Breast epithelium (tissue), 4 donors: ENCODE measurements at places on chromosomes 5 and 9. TPM values are rescaled to one million over a fixed set of nuclear protein-coding genes. Genes with fewer than 3 reads are reported as not detected.
A peak's percentile ranks its signal among the peaks of the same experiment; 100 is the strongest.

GRCh38 chr9:119941091-119941490, 571.9 kb upstream of the BRINP1 start:
- no peak for DNase-seq
- H3K27ac ChIP-seq, result no peak overlapping the region
- no peaks in the 10 kb centered on the region for H3K4me1 ChIP-seq
- no peaks in the 10 kb centered on the region for H3K36me3 ChIP-seq
- no peak overlapping the region for H3K4me3 ChIP-seq

DNA sequence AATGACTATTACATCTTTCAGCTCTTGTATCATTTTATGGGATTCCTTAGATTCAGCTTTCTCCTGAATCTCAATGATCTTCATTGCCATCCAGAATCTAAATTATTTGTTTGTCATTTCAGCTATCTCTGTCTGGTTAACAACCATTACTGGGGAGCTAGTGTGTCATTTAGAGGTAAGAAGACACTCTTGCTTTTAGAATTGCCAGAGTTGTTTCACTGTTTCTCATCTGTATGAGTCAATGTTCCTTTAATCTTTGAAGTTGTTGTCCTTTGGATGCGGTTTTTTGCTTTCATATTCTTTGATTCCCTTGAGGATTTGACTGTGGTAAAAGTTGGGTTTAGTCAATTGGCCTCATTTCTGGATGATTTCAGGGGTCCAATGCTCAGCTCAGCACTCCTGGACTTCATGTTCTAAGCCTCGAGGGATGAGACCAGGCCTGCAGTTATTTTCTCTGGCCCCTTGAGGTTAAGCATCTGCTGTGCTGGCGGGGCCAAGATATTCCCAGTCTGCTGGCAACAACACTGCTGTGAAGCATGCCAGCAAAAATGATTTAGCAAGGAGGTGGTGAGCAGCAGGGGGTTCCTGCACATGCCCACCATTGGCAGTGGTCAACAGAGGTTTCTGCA, 102.4 kb upstream of the PCSK5 start:
- no peaks in the 10 kb centered on the region for H3K36me3 ChIP-seq
- no peak overlapping the region for H3K4me3 ChIP-seq
- DNase-seq, result no peak
- no peaks in the 10 kb centered on the region for H3K4me1 ChIP-seq
- no peaks in the 10 kb centered on the region for H3K27me3 ChIP-seq

Gene PRRT1B
- not detected for total RNA-seq

DNA sequence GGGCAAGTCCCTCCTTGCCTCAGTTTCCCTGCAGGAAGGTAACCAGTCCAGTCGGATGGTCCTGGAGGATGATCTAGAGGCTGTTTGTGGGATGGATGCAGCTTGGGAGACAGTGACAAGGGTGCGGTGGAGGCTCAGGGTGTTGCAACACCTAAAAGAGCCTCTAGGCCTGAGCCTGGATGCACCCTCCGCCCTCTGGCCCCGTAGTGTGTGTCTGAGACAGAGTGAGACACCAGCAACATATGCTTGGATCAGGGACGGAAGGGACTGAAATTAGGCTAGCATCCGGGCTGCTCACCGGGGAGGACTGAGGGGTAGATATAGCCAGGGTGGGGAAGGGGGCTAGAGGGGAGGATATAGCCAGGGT, 1.1 kb downstream of the CRAT start:
- H3K27ac ChIP-seq, result peak overlapping the region; percentile 91
- H3K27me3 ChIP-seq, result no peaks in the 10 kb centered on the region
- no peaks in the 10 kb centered on the region for H3K36me3 ChIP-seq
- H3K4me3 ChIP-seq, result peak overlapping the region; percentile 92
- DNase-seq, result no peak
- H3K4me1 ChIP-seq, result peaks cover 4% of the 10 kb centered on the region

DNA sequence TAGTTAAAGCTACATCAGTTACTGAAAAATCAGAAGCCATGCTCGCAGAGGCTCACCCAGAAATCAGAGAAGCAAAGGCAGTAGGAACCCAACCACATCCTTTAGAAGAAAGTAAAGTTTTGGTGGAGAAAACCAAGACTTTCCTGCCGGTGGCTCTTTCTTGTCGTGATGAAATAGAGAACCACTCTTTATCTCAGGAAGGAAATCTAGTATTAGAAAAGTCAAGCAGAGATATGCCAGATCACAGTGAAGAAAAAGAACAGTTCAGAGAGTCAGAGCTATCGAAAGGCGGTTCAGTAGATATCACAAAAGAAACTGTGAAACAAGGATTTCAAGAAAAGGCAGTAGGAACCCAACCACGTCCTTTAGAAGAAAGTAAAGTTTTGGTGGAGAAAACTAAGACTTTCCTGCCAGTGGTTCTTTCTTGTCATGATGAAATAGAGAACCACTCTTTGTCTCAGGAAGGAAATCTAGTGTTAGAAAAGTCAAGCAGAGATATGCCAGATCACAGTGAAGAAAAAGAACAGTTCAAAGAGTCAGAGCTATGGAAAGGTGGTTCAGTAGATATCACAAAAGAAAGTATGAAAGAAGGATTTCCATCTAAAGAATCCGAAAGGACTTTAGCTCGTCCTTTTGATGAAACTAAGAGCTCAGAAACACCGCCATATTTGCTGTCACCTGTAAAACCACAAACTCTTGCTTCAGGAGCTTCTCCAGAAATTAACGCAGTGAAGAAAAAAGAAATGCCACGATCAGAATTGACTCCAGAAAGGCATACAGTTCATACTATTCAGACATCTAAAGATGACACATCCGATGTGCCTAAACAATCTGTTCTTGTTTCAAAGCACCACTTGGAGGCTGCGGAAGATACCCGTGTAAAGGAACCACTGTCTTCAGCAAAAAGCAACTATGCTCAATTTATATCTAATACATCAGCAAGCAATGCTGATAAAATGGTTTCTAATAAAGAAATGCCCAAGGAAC, 47.2 kb downstream of the CMYA5 start:
- no peak overlapping the region for H3K27ac ChIP-seq
- no peak overlapping the region for H3K4me3 ChIP-seq
- H3K36me3 ChIP-seq, result no peaks in the 10 kb centered on the region
- DNase-seq, result no peak
- no peaks in the 10 kb centered on the region for H3K27me3 ChIP-seq

- DNase-seq, result no peak
- no peak overlapping the region for H3K27ac ChIP-seq
- H3K4me3 ChIP-seq, result no peak overlapping the region
- H3K27me3 ChIP-seq, result no peaks in the 10 kb centered on the region
- no peaks in the 10 kb centered on the region for H3K4me1 ChIP-seq
Observed at GRCh38 chr9:91934654-91935053, 15.4 kb downstream of the ROR2 start.

GRCh38 chr9:14437354-14438231, 123.7 kb upstream of the NFIB start:
- peak overlapping the region; percentile 66 for H3K27ac ChIP-seq
- no peak for DNase-seq
- H3K4me1 ChIP-seq, result no peaks in the 10 kb centered on the region

Gene CSF1R
- total RNA-seq, result 11.5 TPM

GRCh38 chr5:124524552-124525232, 221.7 kb downstream of the ZNF608 start:
- H3K4me1 ChIP-seq, result no peaks in the 10 kb centered on the region
- no peaks in the 10 kb centered on the region for H3K36me3 ChIP-seq
- no peaks in the 10 kb centered on the region for H3K27me3 ChIP-seq
- H3K4me3 ChIP-seq, result no peak overlapping the region

DNA sequence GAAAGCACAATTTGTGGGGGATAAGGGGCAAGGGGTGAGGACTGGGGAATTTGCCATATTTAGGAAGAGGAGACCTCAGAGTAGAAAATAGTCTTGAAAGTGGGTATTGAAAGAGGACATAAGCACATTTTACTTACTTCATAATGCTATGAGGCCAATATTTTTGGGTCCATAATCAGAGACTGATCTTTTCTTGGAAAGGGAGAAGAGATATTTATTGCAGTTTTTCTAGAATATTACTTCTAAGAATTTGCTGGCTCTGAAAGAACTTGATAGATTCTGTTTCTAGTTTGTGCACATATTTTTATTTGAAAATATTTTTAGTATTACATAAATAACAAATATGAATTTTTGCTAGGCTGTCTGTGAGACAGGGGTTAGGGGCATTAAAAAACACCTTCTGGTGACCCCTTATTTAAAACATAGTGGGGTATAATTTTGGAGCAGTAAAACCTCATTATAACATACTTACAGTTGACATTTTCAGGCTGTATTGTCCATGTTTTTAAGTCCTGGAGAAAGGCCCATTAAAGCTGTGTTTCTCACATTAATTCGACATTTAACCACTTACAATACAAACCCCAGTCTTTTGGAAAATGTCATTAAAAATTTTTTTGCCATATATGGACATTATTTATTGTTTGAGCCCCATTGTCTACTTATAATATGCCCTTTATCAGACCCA, 118.9 kb upstream of the NFIB start:
- no peaks in the 10 kb centered on the region for H3K27me3 ChIP-seq
- H3K36me3 ChIP-seq, result no peaks in the 10 kb centered on the region
- no peak for DNase-seq
- H3K4me1 ChIP-seq, result no peaks in the 10 kb centered on the region
- no peak overlapping the region for H3K27ac ChIP-seq
- no peak overlapping the region for H3K4me3 ChIP-seq
